Stimulated activated CD8-positive, alpha-beta memory T cell treated with anti-CD3 and anti-CD28 coated beads, Interleukin-4, amount 100 ng/mL, for 4 hours (primary cell): ENCODE measurements at places on chromosomes 7 and 10.

- DNase-seq: no peak
Observed at GRCh38 chr7:115013886-115014285, 92.0 kb downstream of the MDFIC start.

DNA sequence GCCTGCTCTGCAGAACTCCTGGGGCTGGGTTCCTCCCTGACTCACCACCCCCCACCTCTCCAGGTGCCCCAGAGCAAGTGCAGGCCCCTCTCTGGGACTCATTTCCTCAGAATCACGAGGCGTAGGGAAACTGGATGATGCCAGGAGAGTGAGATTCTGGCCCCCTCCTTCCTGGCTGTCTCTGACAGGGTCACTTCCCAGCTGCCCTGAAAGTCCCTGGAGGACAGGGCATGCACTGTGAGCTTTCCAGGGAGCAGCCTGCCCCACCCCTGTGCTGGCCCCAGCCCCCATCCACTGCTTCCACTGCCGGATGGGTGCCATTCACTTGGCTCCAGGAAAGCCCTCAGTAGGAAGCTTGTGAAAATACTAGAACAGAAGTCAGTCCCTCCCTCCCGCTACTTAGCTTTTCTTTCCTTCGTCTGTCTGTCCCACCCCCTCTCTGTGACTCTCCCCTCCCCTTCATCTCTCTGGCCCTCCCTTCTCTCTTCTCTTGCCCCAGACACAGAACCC lies 10.4 kb downstream of the TACR2 start:
- DNase-seq: no peak

DNA sequence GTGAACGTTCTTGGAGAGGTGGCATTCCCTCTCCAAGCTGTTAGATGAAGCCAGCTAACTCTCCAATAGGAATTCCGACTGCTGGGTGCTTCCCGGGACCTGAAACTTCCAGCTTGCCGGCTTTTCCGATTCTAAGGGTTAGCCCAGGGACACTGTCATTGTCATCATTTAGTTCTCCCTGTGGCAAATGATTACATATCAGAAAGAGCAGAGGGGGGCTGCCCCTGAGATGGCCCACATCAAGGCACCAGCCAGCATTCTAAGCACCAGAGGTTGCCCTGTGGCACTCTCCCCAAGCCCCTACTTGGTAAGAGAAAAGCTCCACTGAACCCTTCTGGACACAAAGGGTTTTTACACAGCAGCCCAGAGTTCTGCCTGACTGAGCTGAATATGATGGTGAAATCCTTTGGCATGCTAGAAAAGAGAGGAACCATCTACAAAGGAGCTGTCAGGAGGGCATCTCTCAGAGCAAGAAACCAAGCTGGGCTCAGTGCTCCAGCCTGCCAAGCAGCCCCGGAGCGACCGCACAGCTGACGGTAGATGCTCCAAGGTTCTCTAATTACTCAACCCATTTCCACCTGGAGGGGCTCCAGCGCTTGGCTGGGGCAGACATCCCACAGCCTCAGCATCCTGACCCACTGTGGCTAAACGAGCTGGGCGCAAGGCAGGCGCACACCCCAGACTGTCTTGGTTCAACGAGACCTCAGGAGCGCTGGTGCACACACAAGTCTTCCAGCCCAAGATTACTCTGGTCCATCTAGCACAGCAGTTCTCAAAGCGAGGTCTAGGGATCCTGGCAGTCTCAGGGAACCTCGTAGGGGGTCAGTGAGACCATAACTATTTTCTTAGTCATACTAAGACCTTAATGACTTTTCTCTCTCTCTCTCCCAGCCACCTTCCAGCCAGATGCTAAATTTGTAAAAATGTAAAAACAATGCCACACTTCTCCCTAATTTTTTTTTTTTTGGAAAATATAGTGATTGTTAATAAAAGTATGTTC lies 160.5 kb downstream of the GFRA1 start:
- no peak for DNase-seq

DNA sequence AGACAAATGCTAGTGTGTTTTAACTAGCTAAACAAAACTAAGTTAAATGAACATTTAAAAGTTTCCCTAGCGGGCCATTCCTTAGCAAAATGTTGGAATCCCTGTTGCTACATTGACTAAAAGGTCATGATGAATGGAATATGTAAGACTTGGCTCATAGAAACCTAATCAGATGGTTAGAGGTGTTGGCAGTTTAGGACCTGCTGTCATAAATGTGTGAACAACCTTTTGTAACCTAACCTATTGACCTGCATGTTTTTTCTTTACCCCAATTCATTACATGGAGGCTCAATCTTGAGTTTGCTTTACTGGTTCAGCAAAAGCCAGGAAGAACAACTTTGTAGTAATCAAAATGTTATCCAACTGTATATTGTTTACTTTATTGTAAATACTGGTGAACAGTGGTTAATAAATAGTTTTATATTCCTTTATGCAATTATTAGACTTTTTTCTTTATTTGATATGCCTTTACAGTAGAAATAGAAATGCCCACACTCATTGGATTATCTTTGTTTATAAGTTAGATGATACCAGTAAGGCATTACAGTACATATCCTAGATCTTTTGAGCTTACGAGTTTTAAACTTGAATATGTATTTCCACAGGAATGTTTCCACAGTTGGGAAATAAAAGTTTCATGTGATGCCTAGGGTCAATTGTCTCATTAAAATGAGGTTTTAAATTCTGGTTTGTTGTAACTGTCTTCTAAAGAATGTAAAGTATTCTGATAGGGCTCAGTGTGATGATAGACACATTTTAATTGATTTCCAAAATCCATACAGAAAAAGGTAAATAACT lies 11.6 kb downstream of the CBX3 start:
- DNase-seq: no peak

DNA sequence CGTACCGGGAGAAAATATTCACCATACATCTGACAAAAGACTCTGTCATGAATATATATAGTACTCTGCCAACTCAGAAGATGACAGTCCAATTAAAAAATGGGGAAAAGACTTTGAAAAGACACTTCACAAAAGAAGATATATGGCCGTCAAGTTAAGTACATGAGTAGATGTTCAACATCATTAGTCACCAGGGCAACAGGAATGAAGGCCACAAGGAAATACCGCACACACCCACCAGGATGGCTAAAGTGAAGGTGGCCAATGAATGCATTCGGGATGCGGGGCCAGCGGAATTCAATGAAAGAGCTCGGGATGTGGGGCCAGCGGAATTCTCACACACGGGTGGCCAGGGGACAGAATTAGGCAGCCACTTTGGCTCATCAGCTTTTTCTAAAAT lies 42.2 kb downstream of the MAD1L1 start:
- DNase-seq: no peak

- DNase-seq: no peak
Observed at GRCh38 chr7:139602143-139602722, 78.7 kb downstream of the CLEC2L start.

DNA sequence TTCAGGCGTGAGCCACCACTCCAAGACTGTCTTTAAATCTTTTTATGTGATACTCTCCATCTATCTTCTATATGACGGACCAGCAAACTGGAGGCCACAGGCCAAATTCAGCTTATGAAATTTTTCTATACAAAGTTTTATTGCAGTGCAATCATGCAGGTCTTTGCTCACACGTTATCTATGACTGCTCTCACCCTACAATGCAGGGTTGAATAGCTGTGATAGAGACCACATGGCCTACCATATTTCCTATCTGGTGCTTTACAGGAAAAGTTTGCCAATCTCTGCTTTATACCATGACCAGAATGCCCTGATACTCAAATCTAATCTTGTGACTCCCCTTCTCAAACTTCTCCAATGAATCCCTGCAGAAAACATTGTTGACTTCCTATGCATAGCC lies 89.5 kb upstream of the ACBD5 start:
- DNase-seq: no peak

DNA sequence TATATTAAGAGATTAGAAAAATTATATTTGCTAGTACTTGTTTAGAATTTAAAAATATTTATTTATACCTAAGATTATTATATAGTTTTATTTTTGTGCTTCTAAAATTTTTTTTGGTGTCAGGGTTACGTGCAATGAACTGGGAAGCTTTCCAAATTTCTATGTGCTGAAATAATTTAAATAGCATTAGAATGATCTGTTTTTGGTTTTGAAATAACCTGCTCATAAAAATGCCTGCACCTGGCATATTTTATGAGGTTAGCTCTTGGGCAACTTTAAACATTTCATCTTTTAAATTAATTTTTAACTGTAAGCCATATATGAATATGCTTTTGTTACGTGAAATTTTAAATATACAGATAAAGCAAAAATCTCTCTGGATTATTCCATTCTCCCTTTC lies 482.5 kb downstream of the GLRX3 start:
- DNase-seq: no peak

DNA sequence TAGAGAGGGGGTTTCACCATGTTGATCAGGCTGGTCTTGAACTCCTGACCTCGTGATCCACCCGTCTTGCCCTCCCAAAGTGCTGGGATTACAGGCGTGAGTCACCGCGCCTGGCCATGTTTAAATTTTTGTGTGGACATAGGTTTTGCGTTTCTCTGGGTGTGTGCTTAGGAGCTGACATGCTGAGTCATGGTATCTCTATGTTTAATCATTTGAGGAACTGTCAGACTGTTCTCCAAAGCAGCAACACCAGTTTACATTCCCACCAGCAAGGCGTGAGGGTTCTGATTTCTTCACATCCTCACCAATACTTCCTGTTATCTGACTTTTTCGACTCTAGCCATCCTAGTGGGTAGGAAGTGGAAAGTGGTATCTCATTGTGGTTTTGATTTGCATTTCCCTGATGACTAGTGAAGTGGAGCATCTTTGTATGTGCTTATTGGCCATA lies 153.7 kb downstream of the DNAJB6 start:
- no peak for DNase-seq

DNA sequence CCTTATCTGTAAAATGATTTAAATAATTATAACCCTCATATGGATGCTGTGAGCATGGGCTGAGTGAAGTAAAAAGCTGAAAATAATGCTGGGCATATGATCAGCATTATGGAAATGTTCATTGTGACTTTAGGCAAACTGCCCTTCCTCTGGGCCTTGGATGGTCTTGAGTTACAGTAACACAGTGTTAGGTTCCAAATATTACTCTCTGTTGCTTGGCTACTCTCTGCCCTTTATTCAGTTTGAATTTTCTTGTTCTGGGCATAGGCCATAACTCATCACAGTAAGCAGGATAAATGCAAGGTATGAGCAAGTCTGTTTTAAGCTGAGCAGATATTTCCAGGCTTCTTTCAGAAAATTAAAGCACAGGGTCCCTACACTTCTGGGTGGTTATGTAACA lies 868.0 kb downstream of the KCNMA1 start:
- no peak for DNase-seq

GRCh38 chr7:66140924-66141323 lies 26.3 kb downstream of the CRCP start:
- DNase-seq: no peak

DNA sequence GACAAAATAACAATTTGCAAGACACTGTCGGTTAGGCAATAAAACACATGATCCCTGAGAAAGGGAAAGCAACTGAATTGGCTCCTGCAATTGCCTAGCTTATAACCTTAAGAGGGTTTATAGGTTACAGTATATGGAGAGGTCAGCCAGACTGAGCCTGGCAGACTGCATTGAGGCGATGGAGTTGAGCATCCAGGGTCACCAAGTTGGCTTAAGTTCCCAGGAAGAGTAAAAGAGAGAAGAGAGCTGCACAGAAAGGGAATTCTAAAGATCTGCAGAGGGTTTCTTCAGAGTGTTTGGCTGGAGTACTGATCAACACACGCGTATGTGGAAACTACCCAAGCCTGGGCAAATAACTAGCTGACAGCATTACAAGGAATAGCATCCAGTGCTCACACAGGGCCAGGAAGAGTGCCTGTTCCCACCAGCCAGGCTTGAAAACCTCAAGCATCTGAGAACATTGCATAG lies 11.2 kb downstream of the ANKMY2 start:
- no peak for DNase-seq

DNA sequence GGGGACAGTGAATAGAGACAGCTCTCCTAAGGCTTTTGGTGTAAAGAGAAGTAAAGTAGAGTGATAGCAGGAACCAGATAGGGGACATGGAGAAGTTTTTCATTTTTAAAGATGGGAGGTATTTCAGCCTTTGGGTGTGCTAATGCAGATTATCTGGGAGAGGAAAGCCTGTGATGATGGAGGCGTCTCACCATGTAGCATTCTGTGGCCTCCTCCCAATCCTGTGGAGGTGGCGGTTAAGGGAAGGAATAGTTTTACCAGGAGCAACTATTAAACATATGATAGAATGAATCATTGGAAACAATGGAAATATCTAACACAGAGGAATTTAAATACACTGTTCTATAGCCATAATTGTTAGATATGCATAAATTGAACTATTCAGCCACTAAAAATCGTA lies 101.3 kb downstream of the CNNM2 start:
- no peak for DNase-seq

- no peak for DNase-seq
Observed at GRCh38 chr7:91784469-91784868, 96.0 kb downstream of the MTERF1 start.

GRCh38 chr10:70974351-70974901 lies 86.1 kb upstream of the PCBD1 start:
- DNase-seq: no peak

DNA sequence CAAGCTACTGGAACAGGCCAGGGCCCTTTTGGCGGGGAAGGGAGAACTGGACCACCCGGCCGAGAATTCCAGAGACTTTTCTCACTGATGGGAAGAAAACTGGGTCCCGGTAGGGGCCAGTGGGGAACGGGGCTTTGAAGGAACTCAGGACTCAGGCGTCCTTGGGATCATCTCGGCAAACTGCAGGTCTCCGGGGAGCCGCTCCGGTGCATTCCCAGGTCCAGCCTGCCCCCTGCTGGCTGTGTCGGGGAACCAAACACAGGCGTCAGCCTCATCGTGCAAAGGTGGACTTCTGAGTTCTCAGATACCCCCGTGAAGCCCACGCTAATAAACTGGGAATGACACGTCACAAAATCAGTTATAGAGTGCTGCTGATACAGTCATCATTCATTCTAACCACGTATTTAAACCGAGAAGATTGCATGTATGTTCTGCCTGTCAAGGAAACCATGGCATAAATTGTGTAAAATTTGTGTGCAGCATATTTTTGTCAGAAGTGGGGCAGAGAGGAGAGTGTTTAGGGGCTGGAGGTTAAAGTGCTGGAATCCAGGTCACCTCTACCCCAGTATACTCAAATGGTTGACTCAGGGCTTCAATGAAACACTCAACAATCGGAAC lies 76.1 kb upstream of the CPXM2 start:
- no peak for DNase-seq

- DNase-seq: no peak
Observed at GRCh38 chr10:60114765-60115586, 208.6 kb upstream of the CCDC6 start.

GRCh38 chr7:1567896-1568510 lies 1.8 kb downstream of the PSMG3 start:
- no peak for DNase-seq

DNA sequence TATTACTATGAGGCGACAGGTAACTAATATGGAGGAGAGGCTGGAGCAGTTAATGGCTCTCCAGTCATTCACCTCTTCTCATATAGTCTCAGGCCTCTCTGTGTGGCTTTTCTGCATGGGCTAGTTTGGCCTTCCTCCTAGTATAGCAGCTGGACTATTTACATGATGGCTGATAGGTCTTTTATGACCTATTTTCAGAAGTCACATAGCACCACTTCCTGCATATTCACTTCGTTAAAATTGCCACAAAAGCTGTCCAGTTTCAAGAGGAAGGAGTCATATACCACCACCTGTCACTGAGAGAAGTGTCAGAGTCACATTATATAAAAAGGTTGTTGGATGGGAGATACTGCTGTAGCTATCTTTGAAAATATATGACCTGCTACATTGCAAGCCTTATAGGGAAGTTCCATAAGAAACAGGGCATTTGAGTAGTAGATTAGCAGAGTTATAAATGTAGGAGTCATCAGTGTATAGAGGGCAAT lies 8.0 kb upstream of the DMTF1 start:
- no peak for DNase-seq

- DNase-seq: no peak
Observed at GRCh38 chr7:128069373-128070364, 38.4 kb upstream of the LRRC4 start.
